ENCODE measurements at places on chromosomes 7 and 10.

DNA sequence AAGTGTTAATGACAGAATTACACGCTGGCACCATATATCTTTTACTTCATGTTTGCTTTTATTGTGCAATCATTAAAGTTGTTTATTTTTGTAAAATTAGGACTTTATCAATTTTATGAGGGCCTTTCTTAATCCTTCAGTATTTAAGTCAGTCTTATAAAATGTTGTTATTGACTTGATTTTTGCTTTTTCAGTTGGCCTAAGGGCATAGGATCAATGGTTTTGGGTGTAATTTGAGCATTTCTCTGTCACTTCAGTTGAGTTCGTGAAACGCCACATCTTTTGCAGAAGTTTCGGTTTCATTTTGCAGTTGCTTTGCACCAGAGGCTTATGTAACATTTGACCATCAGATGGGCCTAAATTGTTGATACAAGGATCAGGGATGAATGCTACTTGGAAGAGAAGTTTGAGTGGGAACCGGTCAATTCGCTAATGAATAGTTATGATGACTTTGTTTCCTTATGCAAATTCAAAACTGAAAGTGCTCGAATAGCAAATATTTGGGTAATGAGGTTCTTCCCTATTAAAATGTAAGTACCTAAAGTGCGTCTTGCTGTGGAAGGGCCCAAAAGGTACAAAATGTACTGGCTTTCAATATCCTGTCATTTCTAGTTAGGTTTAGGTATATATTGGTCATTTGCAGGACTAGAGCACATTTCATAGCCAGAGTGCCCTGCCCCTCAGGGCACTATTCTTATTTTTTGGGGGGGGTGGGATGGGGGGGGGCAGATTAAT is 340.9 kb downstream of the LRMDA start:
- DNase-seq: no peak

GRCh38 chr7:41655426-41655825 is 47.5 kb downstream of the INHBA start:
- no peak for DNase-seq

GRCh38 chr7:130891254-130892094 is 157.5 kb upstream of the KLF14 start:
- DNase-seq: peak; percentile 47

- DNase-seq: no peak
These were observed 94.0 kb downstream of the C10orf105 start for GRCh38 chr10:71625445-71626175.

DNA sequence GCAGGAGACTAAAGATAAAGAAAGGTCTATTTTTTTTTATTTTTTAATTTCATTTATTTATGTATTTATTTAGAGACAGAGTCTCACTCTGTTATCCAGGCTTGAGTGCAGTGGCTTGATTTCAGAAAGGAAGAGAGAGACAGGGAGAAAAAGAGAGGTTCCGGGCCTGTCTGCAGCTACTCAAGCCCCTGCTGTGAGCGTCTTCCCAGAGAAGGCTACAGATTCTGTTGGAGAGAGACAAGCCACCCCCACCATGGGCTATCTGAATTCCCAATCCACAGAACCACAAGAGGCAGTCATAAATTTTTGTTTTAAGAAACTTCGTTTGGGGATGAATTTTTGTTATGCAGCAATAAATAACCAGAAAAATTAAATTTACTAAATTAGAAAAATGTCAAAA is 68.1 kb downstream of the CALN1 start:
- DNase-seq: no peak

DNA sequence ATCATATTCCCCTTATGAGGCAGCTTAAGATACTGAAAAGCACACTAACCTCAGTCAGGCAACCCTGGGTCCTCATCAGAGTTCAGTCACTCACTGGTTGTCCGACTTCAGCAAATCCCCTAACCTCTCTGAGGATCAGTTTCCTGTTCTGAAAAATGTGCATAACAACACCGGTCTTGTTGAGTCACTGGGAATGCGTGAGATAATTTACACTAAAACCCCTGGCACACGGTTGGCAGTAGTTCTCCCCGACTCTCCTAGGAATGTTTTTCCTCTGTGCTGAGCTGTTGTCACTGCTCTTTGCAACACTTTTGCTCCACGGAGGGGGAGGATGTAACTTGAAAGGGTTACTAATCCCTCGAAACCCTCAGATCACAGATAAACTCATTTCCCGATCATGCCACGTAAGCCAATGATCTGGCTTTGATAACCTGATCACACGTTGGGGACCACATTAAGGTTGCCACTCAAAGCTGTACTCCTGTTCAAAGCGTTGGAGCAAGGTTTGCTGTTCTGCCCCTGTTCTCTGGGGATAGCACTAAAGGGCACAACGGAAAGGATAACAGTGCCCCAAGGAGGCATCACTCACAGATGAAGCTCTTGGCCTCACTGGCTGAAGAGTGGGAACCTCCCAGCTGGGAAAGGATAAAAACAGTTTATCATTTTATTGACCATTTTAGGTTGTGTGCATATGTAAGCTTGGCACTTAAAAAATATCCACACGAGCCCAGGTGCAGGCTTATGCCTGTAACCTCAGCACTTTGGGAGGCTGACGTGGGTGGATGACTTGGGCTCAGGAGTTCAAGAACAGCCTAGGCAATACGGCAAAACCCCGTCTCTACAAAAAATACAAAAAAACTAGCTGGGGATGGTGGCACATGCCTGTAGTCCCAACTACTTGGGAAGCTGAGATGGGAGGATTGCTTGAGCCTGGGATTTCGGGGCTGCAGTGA is 5.0 kb upstream of the RBM17 start:
- no peak for DNase-seq

GRCh38 chr7:134781171-134781570 is 1.7 kb downstream of the CALD1 start:
- no peak for DNase-seq

- no peak for DNase-seq
These were observed 183.7 kb downstream of the SORCS1 start for GRCh38 chr10:106980495-106981451.

DNA sequence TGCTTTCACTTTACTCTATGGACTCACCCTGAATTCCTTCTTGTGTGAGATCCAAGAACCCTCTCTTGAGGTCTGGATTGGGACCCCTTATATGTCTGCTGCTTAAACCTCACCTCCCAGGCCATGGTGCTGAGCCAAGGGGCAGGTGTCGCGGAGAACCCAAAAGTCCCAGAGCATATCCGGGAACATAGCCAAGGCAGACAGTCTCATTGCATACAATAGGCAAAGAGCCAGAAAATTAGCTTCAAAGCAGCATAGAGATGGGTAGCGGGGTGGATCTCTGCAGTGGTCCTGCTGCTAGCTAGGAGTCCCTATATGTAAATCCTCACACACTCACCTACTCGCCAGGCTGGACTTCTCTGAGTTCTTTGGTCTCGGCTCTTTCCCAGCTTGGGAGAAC is 5.5 kb downstream of the CCL24 start:
- no peak for DNase-seq

DNA sequence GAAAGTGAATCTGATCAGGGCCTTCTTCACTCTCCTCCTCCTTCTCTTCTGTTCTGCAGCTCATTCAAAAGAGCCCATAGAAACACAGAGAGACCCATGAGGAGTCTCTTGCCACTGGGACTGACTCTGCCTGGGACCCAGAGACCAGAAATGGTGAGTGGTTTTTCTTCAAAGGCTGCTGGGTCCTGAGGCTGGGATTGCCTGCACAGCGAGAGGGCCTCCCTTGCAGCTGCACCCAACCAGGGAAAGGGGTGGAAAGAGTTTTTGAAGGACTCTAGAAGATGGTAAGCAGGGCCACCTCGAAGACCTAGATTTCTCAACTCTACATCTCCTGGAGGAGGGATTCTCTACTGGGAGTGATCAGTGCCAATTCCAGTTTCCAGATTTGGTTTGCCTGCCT is 15.5 kb upstream of the HOXA13 start:
- DNase-seq: no peak

DNA sequence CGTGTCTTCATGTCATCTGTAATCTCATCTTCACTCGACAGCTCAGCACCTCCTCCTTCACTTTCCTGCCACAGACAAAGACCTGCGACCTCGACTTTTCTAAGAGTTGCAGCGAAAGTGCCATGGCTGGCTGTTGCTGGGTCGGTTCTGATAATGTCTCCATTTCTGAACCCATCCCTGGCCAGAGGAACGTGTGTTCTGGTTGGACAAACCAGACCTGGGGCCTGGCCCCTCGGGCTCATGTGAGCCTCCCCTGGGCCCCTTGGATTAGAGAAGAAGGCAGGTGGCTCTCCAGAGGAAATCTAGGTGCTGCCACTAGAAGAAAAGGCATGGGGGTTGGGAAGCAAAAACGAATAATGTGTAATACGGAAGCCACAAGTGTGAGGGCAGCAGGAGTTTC is 273.7 kb downstream of the GLRX3 start:
- DNase-seq: no peak

DNA sequence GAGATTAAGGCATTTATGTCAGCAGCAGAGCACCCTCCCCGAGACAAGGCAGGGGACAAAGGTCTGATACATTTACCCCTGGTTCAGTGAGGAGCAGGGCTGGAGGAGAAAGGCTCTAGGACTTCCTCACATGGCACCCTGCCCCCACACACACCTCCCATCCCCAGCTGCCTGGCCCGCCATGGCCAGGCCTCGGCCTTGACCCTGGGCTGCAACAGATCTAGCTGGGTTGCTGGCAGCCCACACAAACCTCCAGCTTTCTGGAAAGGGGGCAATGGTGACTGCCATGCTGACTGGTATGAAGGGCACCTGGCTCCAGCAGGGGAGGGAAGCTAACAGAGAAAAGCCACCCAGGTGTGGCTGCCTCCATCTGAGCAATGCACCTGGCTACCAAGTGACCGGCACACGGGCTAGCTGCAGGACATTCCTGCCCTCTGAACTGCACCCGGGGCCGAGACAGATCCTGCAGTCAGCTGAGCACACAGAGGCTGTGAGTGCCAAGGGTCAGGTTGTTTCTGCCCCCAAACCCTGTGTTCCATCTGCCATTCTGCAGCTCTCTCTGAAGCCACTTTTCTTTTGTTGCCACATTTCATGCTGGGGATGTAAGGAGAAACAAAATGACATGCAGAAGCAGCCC is 85.8 kb upstream of the LRRC18 start:
- DNase-seq: no peak

DNA sequence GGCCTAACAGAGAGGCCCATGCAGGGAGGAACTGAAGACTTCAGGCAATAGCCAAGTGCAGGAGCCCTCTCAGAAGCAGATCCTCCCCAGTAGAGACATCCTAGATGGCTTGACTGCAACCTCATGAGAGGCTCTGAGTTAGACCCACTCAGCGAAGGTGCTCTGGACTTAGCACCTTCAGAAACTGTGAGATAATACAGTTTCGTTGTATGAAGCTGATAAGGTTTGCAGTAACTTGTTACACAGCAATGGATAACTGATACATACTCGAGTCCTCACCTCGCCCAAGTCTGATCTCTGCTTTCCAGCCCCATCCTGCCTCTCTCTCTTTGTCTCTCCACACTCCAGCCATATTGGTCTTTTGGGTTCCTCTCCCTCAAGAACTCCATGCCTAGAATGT is 136.4 kb upstream of the EEPD1 start:
- no peak for DNase-seq

DNA sequence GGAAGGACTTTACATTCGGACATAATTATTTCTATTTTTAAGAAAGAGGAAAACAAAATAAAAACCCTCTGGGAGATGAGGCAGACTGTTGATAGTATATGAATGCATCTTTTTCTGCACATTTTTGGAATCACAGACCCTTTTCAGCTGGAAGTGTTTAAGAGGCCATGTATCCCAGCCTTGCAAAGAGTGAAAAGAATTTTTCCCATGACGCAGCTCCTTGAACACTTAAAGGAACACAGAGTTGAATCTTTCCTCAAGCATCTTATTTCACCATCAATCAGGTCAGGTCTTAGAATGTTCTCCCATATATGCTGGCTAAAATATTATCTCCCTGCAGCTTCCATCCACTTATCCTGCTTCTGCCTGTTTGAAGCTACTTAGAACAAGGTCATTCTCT is 45.9 kb upstream of the PAPSS2 start:
- no peak for DNase-seq

- peak; percentile 52 for DNase-seq
These were observed 64.1 kb downstream of the CAV1 start for GRCh38 chr7:116588641-116589594.

- DNase-seq: no peak
These were observed 19.5 kb downstream of the TRIM56 start for GRCh38 chr7:101104799-101105198.

GRCh38 chr10:3800586-3800985 is 15.6 kb upstream of the KLF6 start:
- DNase-seq: no peak

GRCh38 chr10:44924261-44925040 is 13.3 kb downstream of the TMEM72 start:
- no peak for DNase-seq

DNA sequence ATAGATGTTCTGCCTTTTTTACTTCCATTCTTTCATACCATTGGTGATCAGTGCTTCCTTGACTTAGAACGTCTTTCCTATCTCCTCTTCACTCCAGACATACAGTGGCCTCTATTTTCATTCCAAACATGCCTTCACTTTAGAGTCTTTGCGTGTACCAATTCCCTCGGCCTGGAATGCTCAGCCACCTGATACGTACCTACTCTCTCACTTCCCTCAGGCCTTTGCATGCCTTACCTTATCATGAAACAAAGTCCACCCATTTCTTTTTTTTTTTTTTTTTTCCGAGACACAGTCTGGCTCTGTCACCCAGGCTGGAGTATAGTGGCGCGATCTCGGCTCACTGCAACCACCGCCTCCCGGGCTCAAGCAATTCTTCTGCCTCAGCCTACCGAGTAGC is 2.2 kb upstream of the CCNJ start:
- no peak for DNase-seq

DNA sequence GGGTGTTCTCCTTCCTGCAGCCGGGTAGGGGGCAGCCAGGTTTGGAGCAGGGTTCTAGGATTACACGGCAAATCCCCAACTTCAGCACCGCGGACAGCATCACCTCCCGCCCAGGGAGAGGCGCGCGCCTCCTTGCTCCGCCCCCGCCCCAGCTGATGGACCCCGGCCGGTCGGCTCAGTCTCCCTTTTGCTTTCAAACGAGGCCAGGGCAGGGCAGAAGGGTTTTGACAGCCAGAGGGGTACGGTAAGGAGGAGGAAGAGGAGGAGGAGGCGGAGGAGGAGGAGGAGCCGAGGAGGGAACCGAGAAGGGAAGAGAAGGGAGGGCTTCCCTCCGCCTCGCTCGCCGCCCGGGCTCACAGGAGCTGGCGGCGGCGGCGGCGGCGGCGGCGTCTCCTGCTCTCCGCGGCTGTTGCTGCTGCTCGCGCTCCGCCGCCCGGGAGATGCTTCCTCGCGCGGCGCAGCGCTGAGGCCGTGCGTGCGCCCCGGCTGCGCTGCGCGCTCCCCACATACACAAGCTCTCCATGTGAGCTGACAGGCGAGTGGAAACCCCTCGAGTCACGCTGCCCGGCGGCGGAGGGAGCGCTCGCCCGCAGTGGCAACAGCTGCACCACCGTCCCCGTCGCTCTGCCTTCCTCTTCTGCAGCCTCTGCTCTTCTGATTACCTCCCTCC is 615 bp upstream of the CNTNAP2 start:
- DNase-seq: peak; percentile 61

- DNase-seq: no peak
These were observed 91.6 kb downstream of the C10orf105 start for GRCh38 chr10:71627956-71628355.

DNA sequence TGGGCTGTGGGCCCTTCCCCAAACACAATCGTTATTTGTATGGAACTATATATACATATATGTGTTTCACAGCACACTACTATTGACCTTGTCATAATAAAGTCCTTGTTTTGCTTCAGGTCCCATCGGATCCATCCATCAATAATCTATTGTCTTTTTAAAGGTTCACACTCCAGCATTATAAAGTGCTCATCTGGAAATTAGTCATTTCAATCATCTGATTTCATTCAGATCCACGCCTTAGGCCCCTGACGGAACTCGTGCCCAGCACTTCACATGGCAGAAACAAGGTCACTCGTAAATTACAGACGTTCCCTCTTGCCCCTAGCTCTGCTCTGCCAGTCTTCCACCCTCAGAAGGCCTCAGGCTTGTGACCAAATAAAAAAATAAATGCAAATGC is 133.1 kb upstream of the PPP2R2D start:
- no peak for DNase-seq

Data from cerebellar cortex (tissue), 1 donor.